ENCODE measurements at places on chromosomes 12 and 14.

DNA sequence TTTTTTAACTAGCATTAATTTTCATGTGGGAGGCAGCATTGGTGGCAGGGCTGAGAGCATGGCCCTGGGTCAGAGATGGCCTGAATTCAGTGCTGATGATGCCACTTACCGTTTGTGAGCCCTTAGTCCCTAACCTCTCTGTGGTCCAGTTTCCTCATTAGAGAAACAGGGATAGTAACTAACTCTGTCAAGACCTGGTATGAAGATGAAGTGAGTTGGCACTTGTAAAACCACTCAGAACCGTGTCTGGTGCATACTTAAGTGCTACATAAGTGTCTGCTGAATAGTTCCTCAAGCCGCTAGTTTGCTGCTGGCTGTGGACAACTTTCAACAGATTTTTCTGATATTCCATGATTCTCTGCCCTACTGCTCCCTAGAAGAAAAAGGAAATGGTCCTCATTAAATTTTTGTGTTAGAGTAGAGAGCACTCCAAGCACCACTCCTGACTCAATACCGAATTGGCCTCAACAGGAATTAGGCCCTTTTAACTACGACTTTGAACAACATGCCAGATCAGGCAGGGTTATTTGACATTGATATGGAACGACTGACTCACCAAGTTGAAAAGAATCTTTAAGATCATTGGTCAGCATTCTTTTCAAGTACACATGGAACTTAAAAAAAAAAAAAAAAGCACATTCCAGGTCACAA, 250.2 kb downstream of the ANO2 start:
- DNase-seq: no peak

GRCh38 chr14:98634043-98634820, 637.8 kb downstream of the BCL11B start:
- no peak for DNase-seq

- no peak for DNase-seq
These were observed 150.8 kb downstream of the FBXL14 start for GRCh38 chr12:1443421-1444141.

GRCh38 chr12:108950991-108951739, 69.7 kb downstream of the SVOP start:
- DNase-seq: peak; percentile 49

- DNase-seq: no peak
These were observed 42.4 kb downstream of the GLRX5 start for GRCh38 chr14:95577067-95577800.

GRCh38 chr14:35909665-35910064, 83.5 kb downstream of the BRMS1L start:
- no peak for DNase-seq

DNA sequence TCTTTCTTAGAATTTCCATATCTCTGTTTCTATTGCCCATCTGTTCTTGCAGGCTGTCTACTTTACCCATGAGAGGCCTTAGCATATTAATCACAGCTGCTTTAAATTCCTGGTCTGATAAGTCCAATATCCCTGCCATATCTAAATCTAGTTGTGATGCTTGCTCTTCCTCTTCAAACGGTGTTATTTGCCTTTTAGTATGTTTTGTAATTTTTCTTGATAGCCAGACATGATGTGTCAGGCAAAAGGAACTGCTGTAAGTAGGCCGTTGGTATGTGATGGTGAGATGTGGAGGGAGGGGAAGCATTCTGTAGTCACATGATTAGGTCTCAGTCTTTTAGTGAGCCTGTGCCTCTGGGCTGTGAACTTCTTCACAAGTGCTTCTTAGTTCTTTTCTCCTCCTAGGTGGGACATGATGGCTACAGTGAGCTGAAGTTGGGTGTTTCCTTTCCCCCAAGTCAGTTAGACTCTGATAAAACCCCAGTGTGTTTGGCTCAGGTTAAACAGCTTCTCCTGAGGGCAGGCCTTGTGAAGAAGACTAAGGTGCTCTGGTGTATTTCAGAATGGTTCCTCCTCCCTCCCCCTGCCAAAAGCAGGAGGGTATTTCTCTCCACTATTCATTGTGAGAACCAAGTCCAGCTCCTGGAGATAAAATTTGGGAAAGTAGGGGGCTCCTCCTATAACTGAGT, 195.9 kb upstream of the PARP11 start:
- DNase-seq: no peak

DNA sequence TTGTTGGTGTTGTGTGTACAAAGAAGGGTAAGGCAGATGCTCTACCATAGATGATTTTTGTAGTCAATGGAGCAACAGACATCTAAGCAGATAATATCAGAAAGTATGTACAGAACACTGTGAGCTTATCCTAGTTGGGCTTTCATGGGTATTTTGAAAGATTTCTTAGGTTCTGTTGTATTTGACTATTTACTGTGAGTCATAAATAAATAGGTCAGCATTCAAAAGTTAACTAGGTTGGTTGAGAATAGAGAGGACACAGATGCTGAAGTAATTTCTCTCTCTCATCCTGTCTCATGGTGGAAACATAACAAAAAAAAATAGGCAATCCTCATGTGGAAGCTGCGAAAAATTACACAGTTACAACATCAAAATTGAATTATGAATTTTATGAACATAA, 413.5 kb downstream of the CCDC91 start:
- no peak for DNase-seq

DNA sequence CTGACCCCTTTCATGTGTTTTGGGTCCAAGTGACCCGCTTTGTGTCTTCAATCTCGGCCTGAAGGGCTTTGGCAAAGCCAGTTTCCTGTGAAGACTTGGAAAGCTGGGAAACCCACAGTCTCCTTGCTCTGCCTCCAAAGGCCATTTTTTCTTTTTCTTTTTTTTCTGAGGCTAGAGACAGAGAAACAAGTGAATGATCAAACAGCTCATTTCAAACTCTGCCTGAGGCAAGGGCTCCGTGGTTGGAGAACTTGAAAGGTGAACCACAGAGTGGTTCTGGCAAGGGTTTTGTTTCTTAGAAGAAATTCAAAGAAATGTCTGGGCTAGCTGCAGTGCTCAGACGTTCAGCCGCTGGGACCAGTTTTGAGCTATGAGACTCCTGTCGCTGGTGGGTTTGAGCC, 62.7 kb downstream of the ERH start:
- DNase-seq: no peak

DNA sequence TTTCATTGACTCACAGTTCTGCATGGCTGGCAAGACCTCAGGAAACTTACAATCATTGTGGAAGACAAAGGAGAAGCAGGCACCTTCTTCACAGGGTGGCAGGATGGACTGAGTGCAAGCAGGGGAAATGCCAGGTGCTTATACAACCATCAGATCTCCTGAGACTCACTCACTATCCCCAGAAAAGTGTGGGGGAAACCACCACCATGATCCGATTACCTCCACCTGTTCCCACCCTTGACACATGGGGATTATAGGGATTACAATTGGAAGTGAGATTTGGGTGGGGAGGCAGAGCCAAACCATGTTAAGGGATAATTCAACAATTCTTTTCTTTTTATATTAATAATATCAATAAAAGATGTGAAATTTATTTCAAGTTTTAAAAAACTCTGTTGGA, 34.1 kb downstream of the CNTN1 start:
- no peak for DNase-seq

DNA sequence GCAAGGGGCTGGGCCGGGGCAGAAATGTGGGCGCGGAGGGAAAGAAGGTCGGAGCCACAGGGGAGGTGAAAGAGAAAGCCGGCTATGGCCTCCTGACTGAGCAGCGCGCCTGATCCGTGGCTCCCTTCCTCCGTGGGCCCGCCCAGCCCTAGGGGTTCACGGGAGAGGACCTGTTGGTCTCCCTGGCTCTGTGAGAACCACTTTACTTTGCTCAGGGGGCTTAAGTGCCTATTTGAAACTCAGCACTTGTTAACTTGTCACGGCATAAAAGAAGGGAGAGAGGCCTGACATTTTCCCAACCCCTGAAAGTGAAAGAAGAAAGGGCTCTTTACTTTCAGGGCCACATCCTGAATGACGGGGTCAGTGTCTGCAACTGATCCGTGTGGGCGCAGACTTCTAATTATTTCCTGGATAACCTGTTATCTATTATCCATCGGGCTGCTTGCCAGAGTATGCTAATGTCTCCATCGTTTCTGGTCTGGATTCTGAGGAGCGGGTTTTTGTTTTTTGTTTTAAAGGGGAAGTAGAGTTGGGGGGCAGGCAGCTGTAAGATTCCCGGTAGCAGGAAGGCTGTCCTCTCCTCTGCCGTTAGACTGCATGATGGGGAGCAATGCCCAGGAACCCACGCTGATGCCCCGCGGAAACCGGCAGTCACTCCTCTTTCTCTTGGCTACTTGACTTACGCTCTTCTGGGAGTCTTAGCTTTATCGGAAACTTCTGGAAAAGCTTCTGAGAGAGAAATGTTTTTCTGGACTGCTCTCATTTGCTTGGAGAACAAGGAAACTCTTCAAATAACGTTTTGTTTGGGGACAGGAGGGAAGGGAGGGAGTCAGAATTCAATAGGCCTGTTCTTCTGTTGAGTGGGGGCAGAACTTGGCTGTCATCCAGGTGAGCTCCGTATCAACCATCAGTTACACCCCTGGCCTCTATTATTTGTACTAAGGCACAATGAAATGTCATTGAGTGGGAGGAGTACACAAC, 127.7 kb upstream of the MAX start:
- DNase-seq: no peak

DNA sequence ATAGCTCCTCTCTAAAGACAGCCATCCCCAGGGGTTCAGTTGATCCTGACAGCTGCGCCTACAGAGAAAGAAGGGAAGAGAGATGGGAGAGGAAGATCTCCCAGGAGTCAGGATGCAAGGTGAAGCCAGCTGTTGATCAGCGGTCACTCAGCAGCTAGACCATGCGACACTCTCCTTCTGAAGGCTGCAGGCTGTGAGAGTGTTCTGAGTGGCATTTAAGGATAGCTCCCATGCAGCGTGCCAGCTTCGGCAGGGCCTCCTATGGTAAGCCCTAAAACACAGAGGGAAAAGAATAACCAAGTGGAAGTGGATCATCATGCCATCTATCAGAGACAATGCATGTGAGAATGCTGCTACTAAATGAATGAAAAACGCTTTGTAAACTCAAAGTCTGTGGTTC, 197.9 kb upstream of the NUDT4 start:
- no peak for DNase-seq

GRCh38 chr12:124998705-124999104, 5.3 kb downstream of the BRI3BP start:
- DNase-seq: no peak

GRCh38 chr12:24950231-24950834, 1.4 kb upstream of the BCAT1 start:
- DNase-seq: no peak

GRCh38 chr12:6078398-6079096, 45.9 kb downstream of the VWF start:
- no peak for DNase-seq

GRCh38 chr12:120639771-120640721, at the start of gene CABP1:
Gene CABP1, plus strand, starts transcription at chr12:120640626. Its CDS starts 60 bp downstream, at chr12:120640686.
- peak; percentile 63 for DNase-seq

GRCh38 chr14:101194373-101195308, 291.1 kb upstream of the RTL1 start:
- DNase-seq: no peak

- DNase-seq: no peak
These were observed 10.6 kb upstream of the PYGL start for GRCh38 chr14:50954811-50955372.

GRCh38 chr14:68823434-68824206, 30.8 kb upstream of the ZFP36L1 start:
- no peak for DNase-seq

- DNase-seq: peak; percentile 10
These were observed 10.5 kb downstream of the CACNA2D4 start for GRCh38 chr12:1907652-1908611.

GRCh38 chr12:115417610-115418009, 733.6 kb upstream of the TBX3 start:
- DNase-seq: no peak

DNA sequence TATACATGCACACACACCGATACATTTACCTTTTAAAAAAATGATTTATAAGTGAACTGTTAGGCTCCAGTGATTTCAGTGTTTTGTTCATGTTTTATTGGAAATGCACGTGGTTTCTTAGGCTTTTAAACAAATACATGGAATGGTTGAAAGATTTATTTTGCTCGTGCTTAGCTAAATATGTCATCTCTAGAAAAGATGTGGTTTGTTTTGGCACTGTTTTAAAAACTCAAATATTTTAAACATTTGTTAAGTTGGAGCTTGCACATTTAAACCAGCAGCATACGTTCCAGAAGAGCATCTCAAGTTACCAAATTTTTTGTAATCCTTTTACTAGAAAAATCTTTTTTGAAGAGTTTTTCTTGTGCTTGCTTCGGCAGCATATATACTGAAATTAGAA, 44.5 kb downstream of the FOXA1 start:
- no peak for DNase-seq

DNA sequence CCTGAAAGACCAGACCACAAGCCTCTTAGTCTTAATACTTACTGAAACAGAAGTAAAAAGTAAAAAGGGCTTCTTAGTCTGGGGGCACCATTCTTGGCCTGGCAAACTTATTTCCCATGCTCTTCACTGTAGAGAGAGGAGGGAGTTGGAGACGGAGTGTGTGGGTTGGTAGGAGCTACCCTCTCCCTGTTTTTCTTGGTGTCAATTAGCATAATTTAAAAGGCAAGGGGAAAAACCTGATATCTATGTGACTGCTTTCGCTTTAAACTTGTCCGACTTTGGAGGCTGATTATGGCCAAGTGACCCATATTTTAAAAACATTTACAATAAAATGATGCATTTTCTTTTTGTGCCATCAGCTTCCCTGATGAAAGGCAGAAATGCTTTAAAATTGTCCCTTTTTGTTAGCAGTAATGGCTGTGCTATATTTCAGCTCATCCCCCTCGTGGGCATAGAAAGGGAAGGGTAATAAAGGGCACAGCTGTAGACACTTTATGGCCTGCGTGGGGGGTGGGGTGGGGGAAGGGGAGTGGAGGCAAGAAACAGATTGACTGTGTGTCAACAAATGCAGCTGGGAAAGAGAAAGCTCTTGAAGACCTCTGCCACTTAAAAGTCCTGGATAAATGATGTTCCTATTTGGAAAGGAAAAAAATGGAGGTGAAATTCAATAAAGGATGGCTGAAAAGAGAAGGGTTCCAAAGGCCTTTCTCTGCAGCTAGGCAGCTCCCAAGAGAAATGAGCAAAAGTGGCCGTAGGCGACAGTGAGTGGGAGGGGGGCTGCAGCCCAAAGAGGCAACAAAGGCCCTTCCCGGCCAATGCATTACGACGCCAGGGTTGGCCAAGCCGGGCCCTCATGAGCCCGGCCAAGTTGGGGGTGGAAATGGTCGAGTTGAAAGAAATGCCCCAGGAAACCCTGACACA, 57.5 kb upstream of the TMEM263 start:
- no peak for DNase-seq

DNA sequence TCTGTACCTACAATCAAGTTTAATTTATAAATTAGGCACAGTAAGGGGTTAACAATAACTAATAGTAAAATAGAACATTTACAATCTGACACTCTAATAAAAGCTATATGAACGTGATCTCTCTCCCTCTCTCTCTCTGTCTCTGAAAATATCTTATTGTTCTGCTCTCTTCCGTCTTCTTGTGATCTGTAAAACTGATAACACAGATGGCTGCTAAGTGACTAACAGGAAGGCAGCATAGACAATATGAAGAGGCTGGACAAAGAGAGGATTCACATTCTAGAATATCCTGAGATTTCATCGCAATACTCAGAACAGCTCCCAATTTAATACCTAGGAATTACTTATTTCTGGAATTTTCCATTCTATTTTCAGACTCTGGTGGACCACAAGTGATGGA, 827.2 kb downstream of the FLRT2 start:
- no peak for DNase-seq
